ENCODE measurements at places on chromosomes 3 and 15. TPM values are rescaled to one million over a fixed set of nuclear protein-coding genes. Genes with fewer than 3 reads are reported as not detected.
A peak's percentile ranks its signal among the peaks of the same experiment; 100 is the strongest.

The ASB14 gene
- polyA plus RNA-seq, result 0.47 TPM

GRCh38 chr15:40190591-40190990, 29.7 kb downstream of the BUB1B start:
- no peak for DNase-seq

The AP2M1 gene
- polyA plus RNA-seq, result 356 TPM

GRCh38 chr3:152305075-152305474, 36.3 kb downstream of the MBNL1 start:
- DNase-seq, result no peak

The CACNA2D3 gene
- 1.7 TPM for polyA plus RNA-seq

- DNase-seq, result no peak
These were observed 59.3 kb downstream of the MCF2L2 start for GRCh38 chr3:183369117-183369516.

- DNase-seq, result peak; percentile 2
These were observed 226.4 kb downstream of the SCAPER start for GRCh38 chr15:76678766-76679165.

The ZNF80 gene
- polyA plus RNA-seq, result not detected

GRCh38 chr3:50272911-50273688, 4.2 kb downstream of the SEMA3B start:
- DNase-seq, result peak; percentile 69

GRCh38 chr3:126119008-126119675, 35.2 kb upstream of the SLC41A3 start:
- no peak for DNase-seq

GRCh38 chr15:75171408-75171807, 30.3 kb upstream of the C15orf39 start:
- no peak for DNase-seq

DNA sequence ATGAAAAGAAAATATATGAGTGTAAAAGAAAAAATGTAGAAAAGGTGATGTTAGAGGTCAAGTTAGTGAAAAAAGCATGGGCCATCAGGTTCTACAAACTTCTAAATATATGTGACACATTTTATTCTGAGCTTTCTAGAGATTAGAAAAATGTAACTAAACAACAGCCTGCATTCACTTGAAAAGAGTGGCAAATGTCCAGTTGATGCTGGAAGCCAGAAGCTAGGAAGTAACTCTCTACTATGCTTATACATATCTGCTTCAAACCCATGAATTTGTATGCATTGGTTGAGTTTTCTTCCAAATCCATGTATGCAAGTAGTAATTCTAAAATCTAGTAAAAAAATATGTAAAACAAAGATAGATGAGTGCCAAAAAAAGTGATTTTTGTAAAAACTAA, 123.5 kb downstream of the TGFBR2 start:
- DNase-seq, result no peak

The FMN1 gene
- 16.9 TPM for polyA plus RNA-seq

The CCDC39 gene
- 5.1 TPM for polyA plus RNA-seq

The EFCC1 gene
- polyA plus RNA-seq, result 2.4 TPM

The CLDN1 gene
- polyA plus RNA-seq, result 73.5 TPM

The SCN11A gene
- 0.90 TPM for polyA plus RNA-seq

- no peak for DNase-seq
These were observed 177.2 kb upstream of the THBS1 start for GRCh38 chr15:39403640-39404117.

DNA sequence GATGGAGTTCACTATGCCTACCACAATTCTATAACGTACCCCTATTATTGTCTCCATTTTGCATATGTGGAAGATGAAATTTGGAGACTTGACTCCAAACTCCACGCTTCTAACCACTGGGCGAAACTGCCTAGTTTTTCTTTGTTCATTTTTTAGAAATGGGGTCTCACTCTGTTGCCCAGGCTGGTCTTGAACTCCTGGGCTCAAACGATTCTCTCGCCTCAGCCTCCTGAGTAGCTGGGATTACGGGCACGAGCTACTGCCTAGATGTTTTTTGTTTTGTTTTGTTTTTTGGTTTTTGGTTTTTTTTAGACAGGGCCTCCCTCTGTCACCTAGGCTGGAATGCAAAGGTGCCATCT, 584 bp upstream of the RPL32 start:
- no peak for DNase-seq

DNA sequence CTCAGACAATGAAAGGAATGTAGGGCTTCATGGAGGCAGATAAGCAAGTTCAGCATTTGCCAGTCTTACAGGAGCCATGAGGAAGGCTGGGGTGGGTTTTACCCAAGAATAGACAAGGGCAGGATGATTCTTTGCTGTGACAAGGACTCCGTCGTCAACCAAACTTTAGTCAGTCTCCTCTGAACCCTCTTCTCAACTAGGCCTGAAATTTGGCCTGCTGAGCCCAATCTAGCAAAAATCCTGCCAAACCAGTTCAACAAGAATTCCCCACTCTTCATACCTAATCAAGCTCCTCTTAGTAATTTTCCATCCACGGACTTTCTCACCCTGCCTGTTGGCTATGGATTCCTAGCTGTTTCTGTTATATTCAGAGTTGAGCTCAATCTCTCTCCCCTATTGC, 280.5 kb downstream of the TBL1XR1 start:
- no peak for DNase-seq

The THSD4 gene
- 34.5 TPM for polyA plus RNA-seq

- no peak for DNase-seq
These were observed 43.4 kb upstream of the PRTG start for GRCh38 chr15:55786341-55786740.

DNA sequence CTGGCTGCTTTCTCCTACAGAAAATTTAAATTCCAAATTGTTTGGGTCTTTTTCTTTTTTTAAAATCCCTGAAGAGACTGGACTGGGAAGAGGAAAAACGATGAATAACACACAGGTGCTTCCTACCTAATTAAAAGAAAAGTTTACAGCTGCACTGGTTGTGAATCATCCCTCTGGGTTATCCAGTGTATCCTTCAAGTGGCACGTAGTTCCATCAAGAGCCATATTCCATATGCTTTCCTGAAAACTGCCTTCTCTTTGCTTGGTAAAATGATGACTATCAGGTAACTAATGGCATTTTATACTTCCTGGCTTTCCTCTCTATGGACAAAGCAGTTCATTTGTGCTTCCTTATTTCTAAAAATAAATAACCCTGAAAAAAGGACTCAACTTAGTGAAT, 123.2 kb downstream of the MAGI1 start:
- no peak for DNase-seq

GRCh38 chr3:149572796-149573414, 84.9 kb downstream of the WWTR1 start:
- DNase-seq, result no peak

The TMIE gene
- polyA plus RNA-seq, result 1.3 TPM

- DNase-seq, result no peak
These were observed 82.0 kb downstream of the CNTN3 start for GRCh38 chr3:74532446-74532845.

The CCDC14 gene
- 148 TPM for polyA plus RNA-seq

GRCh38 chr15:34993877-34994276, 5.8 kb upstream of the ZNF770 start:
- DNase-seq, result no peak

DNA sequence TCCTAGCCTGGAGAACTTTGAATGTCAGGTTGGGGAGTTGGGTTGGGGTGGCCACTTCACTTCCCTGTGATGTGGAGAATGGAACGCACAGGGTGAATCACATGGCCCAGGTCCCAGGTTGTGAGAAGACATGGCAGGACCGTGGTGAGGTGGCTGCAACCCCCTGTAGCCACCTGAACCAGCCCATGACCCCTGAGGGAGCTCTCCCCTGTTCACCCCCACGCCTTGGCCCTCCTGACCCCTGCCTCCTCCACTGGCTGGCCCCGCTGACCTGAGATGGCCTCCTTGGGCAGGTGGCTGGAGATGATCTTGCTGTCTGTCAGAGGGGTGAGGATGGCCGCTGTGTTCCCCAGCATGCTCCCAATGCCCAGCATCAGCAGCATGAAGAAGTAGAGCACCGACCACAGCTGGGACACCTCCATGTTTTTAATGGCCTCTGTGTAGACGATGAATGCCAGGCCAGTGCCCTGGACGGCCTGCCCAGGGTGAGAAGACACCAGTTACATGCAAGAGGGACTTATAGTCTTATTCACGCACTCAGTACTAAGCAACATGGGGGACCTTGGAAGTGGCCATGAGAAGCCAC, 31.0 kb downstream of the SLC6A20 start:
- DNase-seq, result no peak

DNA sequence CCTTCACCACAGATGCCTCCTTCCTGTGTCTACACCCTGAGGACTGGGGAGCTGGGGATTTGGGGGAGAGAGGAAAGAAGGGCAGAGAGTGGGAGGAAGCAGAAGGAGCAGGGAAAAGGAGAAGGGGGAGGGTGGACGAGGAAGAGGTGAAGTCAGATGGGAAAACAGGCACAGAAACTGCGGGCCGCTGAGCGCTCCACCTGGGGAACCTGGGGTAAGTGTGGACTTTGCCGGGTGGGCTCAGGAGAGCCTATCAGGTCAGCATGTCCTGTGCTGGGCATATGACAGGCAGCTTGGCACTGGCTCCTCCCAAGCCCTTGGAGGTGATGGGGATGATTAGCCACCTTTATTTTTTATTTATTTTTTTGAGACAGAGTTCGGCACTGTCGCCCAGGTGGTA, 62.6 kb downstream of the CORO2B start:
- no peak for DNase-seq

The PLSCR4 gene
- polyA plus RNA-seq, result 24.9 TPM

DNA sequence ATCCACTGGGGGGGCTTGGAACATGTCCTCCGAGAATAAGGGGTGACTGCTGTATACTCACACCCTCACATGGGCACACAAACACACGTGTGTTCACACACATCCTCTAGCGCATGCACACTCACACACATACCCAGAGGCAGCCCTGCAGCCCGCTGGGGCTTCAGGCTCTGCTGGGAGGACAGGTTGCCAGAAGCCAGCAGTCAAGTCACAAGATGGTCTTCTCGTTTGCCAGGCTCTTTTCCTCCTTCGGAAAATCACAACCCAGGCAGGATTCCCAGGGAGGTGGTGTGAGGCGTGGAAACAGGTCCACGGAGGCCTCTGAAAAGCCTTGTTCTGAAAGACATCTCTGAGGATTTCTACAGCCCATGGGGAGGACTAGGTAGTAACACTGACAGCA, 26.8 kb downstream of the MEGF11 start:
- DNase-seq, result no peak

The POLR2M gene
- 86.7 TPM for polyA plus RNA-seq

All from right renal pelvis (tissue), 4 donors.